ENCODE measurements at places on chromosomes 2 and 18.

GRCh38 chr2:1742681-1743395 is 1.5 kb downstream of the PXDN start:
- DNase-seq = peak; percentile 94

DNA sequence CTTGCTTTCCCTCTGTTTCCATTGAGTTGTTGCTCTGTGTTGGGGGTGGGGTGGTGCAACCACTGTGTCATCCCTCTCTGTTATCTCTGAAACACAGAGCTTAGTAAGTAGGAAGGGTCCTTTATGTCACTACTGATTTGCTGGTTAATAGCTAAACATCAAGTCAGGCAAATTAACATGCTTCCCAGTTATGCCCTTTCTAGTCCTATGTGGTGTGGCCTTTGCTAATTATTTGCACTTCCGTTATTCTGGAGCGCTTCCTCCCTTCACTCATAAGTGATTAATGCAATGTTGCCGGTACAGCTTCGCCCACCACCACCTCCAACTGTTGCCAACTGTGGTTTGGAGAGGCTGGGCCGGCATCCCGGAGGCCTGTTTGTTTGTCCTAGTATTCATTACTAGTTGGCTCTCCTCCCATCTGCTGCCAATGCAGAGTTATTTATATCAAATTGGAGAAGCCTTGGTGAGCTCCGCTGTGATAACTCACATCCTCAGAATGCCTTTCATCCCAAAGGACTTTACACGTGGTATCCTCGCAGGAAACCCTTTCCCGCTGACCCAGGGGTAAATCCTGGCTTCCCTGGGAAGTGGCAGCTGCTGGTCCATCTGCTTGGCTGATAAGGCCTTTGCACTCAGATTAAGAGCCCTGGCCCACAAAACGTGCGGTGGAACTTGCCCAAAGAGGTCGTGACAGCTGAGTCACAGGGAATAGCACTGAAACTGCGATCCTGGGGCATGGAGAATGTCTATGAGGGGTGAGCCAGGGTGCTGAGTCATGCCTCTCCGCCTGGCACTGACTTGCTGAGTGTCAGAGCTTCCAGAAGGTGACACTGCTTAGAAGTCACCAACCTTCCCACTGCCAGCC is 72.0 kb upstream of the ZCCHC2 start:
- peak; percentile 70 for DNase-seq

DNA sequence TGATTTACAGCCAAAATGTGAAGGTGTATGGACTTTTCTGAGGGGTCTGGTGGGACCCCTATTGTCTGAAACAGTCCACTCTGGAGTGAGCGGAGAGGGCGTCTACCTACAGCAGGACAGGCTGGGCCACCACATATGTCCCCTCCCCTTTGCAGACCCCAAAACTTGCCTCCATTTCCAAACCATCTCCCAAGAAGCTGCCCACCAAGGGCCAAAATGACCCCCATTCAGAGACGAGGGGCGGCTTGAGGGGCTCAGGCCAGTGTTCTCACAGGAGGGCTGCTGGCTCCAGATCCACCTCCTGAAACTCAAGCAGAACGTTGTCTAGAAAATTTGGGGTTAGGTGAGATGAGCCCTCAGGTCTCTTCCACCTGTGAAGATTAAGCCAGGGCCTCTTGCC is 161.1 kb upstream of the SALL3 start:
- no peak for DNase-seq

GRCh38 chr2:54360055-54360792 is 95.9 kb upstream of the SPTBN1 start:
- DNase-seq = peak; percentile 50

GRCh38 chr18:73503326-73503725 is 635.5 kb upstream of the NETO1 start:
- no peak for DNase-seq

DNA sequence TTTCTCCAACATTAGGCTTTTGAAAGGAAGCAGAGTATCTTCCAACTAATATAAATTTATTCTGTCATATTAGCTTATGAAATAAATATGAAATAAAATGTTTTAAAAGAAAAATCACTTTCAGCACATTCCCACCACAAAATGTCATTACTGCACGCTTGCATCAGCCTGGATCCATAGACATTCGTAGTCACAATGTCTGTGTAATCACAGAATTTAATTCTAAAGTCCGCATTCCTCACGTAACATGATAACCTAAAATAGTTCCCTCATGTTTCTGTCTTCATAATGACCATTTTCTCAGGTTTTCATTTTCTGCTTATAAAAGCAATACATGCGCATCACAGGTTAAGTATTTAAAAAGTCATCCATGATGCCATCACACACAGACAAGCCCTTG is 47.1 kb downstream of the HDAC4 start:
- DNase-seq = no peak

DNA sequence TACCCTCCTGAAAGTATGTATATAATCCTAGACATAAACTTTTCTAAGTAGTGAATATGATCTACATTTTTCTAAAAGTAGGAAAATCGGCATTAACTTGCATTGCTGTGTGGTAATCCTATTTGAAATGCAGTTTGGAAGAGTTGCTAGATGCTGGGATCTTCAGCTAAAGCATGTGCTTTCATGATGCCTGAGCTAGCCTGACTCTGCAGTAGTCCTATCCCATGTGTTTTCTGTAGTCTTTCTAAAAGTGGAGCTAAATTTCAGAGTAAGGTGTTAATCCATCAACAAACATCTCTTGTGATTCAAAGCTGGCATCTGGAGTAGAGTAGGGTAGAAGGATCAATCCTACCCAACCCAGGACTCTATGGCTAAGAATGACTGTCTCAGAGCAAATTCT is 229.4 kb downstream of the THSD7B start:
- DNase-seq = no peak

GRCh38 chr2:238286551-238286950 is 1.9 kb downstream of the PER2 start:
- DNase-seq = peak; percentile 88

DNA sequence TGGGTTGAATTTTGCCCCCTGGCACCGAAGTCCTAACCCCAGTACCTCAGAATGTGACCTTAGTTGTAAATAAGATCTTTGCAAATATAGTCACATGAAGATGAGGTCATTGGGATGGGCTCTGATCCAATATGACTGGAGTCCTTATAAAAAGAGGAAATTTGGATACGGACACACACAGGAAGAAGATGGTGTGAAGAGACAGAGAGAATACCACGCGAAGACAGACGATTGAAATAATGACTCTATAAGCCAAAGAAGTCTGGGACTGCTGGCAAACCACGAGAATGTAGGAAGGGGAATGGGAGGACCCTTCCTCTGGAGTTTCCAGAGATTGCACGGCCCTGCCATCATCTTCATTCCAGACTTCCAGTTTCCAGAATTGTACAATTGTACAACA is 98.6 kb downstream of the CPO start:
- DNase-seq = no peak

GRCh38 chr2:196660244-196660643 is 20.7 kb downstream of the CCDC150 start:
- peak; percentile 10 for DNase-seq

DNA sequence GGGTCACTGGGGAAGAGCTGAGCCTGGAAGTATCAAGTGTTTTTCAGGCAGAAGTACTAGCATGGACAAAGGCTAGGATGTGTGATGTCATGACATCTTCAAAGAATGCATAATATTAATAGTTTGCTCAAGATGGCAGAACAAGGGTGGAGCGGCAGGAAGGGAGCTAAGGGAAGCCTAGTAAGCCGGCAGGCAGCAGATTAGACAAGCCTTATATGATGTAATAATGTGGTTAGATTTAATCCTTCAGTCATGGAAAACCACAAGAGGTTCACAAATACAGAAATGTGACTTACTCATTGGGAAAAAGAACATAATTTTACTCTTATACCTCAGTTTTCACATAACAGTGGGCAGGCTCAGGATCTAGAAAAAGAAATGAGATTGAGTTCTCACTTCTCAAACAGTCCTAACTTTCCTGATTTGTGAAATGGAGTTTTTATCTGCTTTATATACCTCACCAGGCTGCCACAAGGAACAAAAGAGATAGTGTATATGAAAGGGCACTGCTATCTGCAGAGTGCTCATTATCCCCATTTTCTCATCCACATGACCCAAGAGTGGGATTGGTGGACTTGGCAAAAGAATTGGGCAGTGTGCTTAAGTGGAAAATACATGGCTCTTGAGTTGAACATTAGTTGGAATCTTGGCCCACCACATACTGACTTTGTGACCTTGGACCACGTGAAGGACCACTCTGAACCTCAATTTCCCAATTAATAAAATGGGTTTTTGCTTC is 89.1 kb upstream of the LHCGR start:
- peak; percentile 57 for DNase-seq

- DNase-seq = no peak
Measured at GRCh38 chr2:138741851-138742250, 38.3 kb downstream of the NXPH2 start.

DNA sequence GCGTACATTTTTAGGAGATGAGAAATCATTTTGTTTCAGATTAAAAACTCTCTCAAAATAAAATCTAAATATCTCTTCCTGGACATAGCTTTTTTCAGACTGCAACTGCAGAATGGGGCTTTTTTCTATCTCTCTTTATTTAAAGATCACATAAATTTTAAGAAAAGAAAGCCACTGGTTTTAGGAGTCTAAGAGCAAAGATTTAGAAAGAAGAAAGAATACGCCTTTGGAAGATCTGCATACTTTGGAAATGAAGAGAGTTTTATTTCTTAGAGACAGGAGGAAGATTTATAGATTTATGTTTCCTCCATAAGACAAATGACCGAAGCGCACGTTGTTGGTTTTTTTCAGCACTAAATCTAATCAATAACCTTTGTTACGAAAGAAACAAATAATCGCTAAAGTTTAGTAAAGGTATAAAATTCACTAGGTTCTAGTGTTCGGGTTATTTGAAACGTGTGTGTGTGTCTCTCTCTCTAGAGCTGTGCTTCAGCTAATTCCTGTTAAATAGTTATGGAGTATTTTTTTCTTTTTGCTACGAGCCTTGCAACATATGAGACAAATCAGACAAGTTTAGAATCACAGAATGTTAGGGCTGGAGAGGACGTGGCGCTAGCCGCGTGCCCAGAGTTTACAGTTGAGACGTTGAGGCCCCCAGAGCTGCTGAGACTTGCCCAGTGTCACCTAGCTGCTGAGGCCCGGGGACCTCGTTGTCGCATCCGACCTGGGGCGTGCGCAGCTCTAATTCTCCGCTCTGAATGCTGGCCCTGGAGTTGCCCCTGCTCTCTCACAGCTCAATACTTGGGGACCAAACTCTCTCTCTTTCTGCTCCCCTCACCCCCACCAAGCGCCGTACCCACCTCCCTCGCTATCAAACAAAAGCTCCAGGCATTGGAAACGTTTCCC is 69.9 kb downstream of the CTAGE1 start:
- DNase-seq = peak; percentile 29

DNA sequence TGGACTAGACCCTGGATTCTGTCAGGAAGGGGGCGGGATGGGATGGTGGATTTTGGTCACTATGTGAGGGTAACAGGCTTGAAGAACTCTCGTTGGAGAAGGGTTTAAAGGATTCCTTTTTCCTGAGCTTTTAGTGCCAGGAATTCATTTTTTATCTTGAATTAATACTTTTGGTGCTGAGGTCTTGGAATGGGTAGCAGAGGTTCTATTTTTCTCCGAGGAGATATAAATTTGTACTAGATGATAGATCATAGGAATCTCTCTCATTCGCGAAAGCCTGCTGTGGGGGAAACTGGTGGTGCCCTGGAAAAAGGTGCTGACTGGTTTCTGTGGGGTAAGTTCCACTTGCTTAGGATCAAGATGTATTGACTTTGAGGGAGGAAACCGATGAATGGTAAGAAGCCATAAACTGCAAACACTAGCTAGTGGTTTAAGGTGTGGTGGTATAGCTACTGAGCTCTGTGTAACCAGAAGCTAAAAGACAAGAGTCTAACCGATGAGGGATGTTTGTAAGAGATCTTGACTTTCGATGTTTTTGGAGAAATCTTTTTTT is 706 bp downstream of the AGPS start:
- DNase-seq = peak; percentile 29

GRCh38 chr2:143329288-143329687 is 200.1 kb downstream of the ARHGAP15 start:
- DNase-seq = no peak

GRCh38 chr2:232551250-232551638 is 755 bp downstream of the EIF4E2 start:
- DNase-seq = no peak

DNA sequence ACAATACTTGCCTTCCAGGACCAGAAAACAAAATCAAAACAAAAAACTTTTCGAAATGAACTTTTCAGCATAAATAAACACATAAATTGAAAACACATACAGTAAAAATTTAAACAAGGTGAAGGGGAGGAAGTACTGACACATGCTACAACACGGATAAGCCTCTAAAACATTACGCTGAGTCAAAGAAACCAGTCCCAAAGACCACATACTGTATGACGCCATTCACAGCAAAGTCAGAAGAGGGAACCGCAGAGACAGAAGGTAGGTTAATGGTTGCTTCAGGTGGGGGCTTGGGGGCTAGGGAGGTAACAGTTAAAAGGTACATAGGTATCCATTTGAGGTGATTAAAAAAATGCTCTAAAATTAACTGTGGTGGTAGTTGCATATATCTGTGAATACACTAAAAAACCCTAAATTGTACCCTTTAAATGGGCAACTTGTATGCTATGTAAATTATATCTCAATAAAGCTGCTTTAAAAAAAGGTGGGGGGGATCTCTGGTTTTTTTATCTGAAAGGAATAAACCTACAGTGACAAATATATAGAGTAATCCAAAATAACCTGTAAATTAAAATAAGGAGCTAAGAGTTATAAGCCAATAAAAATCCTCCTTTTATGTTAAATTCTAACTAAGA is 7.1 kb downstream of the COX7A2L start:
- no peak for DNase-seq

All from astrocyte of the spinal cord (primary cell).